ENCODE measurements at places on chromosomes 3 and 15. TPM values are rescaled to one million over a fixed set of nuclear protein-coding genes. Genes with fewer than 3 reads are reported as not detected.

DNA sequence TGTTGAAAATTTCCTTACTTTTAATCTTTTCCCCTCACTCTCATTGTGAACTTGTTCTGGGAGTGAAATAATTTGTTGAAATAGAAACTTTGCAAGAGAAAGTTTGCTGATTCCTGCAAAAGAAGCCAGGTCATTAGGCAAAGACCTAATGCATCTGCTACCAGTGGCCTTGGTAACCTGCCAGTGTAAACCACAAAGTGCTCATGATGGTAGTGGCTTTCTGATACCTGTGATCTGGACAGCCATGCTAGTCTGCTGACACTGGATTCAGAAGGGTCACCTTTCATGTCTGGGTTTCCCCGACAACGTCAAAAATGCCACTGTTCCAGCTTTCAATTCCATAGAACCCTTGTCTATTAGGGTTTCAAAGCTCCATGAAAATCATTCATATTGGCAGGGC is 123.7 kb upstream of the MCTP2 start:
- no peak for DNase-seq

Gene SKOR1
- total RNA-seq, result 0.26 TPM

DNA sequence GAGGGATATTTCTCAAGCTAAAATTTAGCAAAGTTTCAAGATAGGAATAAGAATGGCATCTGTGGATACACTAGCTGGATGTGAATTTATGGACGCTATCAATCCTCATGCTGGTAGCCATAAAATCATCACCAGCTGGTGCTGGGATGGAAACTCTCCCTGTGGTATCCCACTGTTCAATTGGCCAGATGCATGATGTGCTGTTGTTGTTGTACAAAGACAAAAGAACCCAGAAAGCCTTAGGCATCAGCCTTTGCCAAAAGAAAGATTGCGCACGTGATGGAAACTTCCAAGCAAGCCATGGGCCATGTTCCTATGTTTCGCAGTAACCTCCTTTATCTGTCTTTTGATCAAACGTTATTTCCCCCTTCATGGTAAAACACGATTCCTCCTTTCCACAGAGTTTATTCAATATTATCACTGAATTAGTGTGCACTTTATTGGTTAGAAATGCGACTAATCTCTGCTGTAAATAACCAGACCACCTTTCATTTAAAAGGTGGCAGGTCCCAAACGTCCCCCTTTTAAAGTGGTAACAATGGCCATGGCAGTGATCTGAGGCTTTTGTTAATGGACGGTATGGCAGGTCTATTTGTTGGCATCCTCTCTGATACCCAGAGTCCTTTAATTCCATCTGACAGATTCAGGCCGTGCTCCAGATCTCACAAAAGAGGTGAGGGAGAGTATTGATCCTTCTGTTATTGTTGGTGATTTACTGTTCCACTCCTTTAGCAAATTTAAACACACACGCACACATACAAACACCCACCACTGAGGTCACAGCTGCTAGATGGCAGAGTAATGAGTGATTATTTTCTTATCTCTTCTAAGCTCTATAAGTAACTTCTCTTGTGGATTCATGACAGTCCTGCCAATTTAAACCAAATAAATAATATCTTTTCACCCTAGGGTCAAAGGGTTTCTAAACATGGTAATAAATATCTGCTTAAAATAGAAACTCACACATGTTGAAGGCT is 291.2 kb upstream of the KCNMB2 start:
- DNase-seq, result no peak

- DNase-seq, result no peak
Observed at GRCh38 chr3:194485881-194486539, 792 bp downstream of the ATP13A3 start.

- no peak for DNase-seq
Observed at GRCh38 chr3:73820431-73820830, 195.7 kb upstream of the PDZRN3 start.

- no peak for DNase-seq
Observed at GRCh38 chr15:60898896-60899295, 330.2 kb downstream of the RORA start.

GRCh38 chr3:127299276-127299675 is 11.4 kb upstream of the PRR20G start:
- DNase-seq, result no peak

Gene LTF
- 4.3 TPM for total RNA-seq

DNA sequence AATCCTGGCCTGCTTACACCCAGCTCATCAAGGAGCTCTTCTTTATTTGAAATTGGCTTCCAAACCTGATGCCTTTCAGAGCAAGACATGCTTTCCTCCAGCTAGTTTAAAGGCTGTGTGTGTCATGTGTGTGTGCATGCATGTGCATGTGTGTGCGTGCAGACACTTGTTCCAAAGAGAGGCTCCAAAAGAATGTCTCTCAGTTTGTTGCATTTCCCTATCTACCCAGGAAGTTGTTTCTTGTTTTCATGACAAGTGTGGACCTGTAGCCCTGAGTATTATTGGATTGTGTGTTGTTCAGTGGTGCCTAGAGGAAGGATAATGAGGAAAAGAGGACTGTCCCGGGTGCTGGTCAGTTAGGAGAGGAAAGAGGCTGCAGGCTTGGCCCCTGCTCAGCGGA is 240.0 kb downstream of the THSD4 start:
- DNase-seq, result no peak

Gene GOLGA8R
- 2.6 TPM for total RNA-seq

- no peak for DNase-seq
Observed at GRCh38 chr3:46414739-46415138, 7.7 kb downstream of the CCRL2 start.

Gene DCLK3
- 0.16 TPM for total RNA-seq

- DNase-seq, result no peak
Observed at GRCh38 chr3:51403675-51404074, 12.6 kb downstream of the RBM15B start.

GRCh38 chr3:157475921-157476414 is 27.2 kb downstream of the VEPH1 start:
- DNase-seq, result no peak

GRCh38 chr3:11535243-11535960 is 108.3 kb downstream of the VGLL4 start:
- peak; percentile 74 for DNase-seq
